NB4 (cell line): ENCODE measurements at places on chromosomes 2 and 18.

- no peak for DNase-seq
Measured at GRCh38 chr18:39341129-39341528, 1775.5 kb upstream of the CELF4 start.

GRCh38 chr2:136059036-136059472 is 58.9 kb downstream of the CXCR4 start:
- DNase-seq, result peak; percentile 36

DNA sequence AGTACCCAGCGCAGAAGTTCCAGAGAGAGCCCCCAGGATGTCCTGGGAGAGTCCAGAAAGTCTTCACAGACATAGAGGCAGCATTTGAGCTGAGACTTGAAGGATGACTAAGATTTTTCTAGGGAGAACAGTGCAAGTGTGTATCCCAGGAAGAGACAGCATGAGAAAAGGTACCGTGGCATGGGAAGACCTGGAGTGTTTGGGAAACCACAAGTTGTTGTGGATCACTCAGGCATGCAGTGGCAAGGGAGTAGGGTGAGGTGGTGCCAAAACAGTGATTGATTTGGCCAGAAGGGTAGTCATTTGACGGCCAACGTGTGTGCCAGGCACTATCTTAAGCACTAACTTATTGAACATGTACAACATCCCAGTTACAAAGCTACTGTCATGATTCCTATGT is 24.5 kb upstream of the KCNK3 start:
- DNase-seq, result no peak

- no peak for DNase-seq
Measured at GRCh38 chr2:55862673-55863390, 60.8 kb downstream of the EFEMP1 start.

GRCh38 chr2:127410871-127411652 is 7.2 kb upstream of the PROC start:
- no peak for DNase-seq

GRCh38 chr2:17805166-17805565 is 11.1 kb upstream of the MSGN1 start:
- DNase-seq, result peak; percentile 9

GRCh38 chr2:5391362-5391761 is 300.8 kb upstream of the SOX11 start:
- DNase-seq, result no peak

- DNase-seq, result no peak
Measured at GRCh38 chr2:5562426-5562825, 129.8 kb upstream of the SOX11 start.

DNA sequence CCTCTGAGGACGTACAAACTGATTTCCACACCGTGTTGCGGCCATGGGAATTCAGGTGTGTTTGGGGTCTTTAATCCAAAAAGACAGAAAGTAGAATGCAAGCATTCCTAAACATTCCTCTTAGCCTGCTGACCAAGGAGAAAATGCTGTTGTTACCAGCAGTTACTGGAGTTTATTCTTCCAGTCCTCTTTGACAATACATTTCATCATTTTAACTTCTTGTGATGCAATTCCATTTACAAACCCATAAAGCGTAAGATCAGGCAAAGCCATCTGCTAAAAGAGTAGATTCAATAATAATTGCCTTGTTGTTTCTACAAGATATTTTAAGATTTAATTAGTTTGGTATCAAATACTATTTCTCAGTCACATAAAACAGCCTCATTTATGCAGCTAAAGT is 32.7 kb downstream of the SPIRE1 start:
- DNase-seq, result peak; percentile 38

DNA sequence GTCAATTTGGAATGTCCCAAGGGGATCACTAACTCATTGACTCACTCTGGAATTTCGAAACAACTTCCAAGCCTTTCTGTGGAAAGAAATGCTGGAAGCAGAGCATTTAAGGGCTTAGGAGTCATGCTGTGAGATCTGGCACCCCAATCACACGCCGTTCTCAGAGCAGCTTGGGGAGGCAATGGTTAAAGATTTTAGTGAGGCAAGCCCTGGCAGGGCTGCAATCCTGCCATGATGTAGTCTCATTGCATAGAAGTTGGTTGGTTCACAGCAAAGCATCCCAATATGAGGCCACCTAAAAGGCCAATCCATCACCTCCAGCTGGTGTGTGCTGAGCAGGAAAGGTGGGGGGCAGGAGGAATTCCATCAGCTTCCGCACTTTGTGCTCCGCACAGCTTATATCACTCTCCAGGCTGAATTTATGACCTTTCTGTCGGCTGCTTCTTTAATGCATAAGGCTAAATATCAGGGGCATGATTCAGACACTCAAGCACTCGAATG is 1043.9 kb upstream of the POU3F3 start:
- no peak for DNase-seq

DNA sequence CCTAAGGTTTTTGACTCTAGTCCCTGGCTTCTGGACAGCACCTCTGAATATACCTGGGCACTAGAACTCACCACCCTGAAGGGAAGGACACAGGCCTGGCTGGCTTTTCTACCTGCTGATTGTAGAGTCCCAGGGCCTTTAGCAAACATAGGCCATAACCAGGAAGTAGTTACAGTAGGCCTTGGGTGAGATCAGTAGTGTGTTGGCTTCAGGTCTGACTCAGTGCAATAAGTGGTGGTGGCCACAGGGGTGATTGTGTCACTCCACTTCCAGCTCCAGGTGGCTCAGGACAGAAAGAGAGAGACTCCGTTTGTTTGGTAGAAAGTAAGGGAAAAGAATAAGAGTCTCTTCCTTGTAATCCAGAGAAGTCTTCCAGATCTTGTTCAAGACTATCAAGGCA is 101.7 kb upstream of the LGALSL start:
- DNase-seq, result peak; percentile 25

GRCh38 chr2:215314896-215315295 is 3.0 kb downstream of the ATIC start:
- DNase-seq, result no peak

GRCh38 chr2:198098386-198098785 is 294.0 kb downstream of the PLCL1 start:
- DNase-seq, result no peak

- DNase-seq, result no peak
Measured at GRCh38 chr2:148829618-148830017, 45.4 kb upstream of the KIF5C start.

- DNase-seq, result no peak
Measured at GRCh38 chr2:227570615-227571014, 28.1 kb upstream of the SCYGR2 start.

DNA sequence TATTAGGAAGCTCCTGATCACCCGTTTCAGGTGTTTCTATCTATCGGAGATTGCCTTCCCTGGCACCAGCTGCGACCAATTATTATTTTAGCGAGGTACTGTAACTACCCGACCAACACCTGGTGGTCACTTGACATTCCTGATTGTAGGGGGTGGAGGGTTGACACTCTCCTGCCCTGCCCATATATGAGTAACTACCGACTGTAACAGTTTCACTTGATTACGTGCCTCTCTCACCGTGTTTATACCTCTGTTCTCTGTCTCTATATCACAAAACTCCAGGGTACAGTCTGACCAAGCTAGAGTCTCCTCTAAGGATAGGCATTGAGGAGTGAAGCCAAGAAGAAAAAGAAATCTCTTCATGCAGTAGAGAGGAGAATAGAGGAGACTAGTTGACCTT is 268.0 kb upstream of the LRATD1 start:
- no peak for DNase-seq

GRCh38 chr2:56248965-56249742 is 65.4 kb downstream of the CCDC85A start:
- DNase-seq, result no peak

DNA sequence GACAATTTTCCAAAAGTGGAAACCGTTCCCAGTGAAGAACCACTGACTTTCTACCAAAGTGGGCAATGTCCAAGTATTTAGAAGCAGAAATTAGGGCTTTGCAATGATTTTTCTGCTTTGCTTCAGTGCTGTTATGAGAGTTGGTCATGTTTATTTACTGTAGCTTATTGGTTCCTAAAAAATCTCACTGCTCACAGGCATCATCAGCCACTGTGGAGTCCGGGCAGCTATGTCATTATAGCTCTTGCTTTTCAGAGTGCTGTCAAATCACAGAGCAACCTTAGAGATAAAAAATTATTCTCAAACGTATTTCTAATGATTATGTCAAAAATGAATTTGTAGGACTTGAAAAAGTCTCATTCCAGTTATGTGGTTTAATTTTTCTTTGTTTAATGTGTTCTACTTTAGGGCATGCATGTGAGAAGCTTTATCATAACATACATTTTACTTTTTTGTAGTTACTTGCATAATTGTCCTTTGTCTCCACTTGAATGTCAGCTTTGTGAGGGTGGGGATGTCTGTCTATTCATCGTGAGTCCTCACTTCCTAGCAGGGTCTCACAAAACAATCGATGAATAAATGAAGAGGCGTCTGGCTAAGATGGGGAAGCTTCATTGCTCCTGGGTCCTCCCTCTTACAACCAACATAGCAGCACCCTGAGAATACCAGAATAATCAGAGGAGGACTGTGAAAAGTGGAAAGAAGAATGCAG is 117.6 kb downstream of the TPGS2 start:
- no peak for DNase-seq

DNA sequence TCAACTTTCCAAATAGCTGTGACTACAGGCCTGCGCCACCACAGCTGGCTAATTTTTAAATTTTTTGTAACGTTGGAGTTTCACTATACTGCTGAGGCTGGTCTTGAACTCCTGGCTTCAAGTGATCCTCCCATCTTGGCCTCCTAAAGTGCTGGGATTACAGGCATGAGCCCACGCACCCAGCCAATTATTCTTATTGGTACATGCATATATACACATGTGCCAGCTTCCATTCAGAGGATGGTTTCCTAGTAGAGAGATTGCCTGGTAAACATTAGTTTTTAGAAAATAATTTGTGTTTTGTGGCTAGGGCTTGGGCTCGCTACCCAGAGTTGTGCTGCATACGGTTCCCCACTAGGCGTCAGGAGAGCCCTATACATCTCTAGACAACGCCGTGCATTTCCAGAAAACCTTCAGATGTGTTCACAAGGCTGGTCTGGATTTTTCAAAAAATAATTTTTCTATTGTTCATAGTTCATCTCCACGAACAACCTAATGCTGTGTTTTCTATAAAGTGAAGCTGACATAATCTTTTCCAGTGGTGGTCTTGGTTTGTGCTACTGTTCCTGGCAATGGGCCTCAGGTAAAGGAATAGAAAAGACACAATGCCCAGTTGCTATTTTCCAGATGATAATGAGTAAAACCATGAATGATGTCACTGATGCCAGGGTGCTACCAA is 14.6 kb upstream of the AFG3L2 start:
- DNase-seq, result peak; percentile 74

GRCh38 chr2:119856469-119856901 is 96.8 kb downstream of the PTPN4 start:
- DNase-seq, result no peak

- no peak for DNase-seq
Measured at GRCh38 chr2:230931556-230932231, 6.7 kb upstream of the GPR55 start.

- no peak for DNase-seq
Measured at GRCh38 chr18:10995550-10995949, 153.8 kb downstream of the PIEZO2 start.

DNA sequence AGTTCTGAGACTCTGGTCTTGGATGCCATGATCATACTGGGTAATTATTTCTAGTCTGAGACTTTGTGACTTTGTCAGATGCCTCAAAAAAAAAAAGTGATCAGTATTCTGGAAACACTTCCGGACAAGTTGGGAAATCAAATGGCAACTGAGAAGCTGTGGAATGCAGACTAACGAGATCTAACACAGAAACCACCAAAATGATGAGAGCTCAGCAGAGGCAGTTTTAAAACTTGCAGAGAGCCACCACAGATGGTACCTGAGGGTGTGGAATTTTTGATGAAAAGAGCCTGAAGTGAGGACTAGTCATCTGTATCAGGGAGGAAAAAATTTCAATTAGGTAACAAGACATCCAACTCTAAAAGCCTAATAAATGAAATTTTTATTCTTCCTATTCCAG is 5.5 kb upstream of the GPR75 start:
- no peak for DNase-seq

DNA sequence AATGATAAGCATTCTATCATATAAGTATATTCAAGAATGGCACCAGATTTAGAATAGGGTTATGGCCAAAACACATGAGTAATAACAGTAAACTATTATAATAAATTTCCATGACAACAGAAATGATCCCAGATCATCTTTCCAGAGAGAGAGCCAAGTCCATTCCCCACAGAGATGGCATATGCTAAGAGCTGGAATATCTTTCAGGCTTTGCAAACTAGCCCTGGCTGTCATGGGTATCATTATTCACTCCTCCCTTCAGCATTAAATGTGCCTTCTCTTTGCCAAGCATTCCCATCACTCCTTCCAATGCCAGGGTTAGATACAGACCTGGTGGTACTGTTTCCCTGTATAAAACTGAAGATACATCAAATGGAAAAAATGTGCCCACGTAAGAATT is 10.9 kb downstream of the FEZ2 start:
- no peak for DNase-seq

- no peak for DNase-seq
Measured at GRCh38 chr2:46074501-46074900, 222.7 kb upstream of the EPAS1 start.

DNA sequence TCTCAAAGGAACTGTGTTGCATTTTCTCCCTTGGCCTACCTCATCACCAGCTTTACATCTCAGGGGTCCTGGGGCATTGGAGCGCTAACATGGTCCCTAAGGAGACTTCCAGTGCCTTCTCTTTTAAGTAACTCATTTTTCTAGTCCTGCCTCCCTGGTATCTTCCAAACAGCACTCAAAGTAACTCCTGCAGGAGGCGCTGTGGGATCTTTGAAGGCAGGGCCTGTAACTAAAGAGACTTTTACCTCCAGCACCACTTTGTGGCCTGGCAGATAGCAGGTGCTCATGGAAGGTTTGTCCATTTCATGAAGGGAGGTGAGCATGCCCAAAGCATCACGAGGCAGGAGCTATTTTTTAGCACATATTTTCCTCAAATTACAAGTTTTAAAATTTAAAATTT is 411.0 kb upstream of the GYPC start:
- peak; percentile 74 for DNase-seq

DNA sequence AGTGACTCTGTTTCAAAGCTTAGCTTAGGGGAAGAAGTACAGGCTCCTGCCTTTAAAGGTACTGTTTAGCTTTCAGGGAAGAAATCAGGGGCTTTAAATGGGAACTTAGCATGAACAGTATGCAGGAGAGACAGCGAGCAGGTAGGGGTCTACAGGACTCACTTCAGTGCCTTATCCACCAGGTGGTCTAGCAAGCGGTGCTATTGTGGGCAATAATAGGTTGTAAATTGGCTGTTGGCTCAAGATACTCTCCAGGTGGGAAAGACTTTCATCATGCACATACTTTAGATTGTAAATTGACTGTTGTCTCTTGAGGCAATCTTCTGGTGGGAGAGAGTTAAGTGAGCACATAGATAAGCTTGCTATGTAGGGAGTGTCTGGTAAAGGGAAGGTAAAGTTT is 358.6 kb upstream of the DLGAP1 start:
- no peak for DNase-seq

DNA sequence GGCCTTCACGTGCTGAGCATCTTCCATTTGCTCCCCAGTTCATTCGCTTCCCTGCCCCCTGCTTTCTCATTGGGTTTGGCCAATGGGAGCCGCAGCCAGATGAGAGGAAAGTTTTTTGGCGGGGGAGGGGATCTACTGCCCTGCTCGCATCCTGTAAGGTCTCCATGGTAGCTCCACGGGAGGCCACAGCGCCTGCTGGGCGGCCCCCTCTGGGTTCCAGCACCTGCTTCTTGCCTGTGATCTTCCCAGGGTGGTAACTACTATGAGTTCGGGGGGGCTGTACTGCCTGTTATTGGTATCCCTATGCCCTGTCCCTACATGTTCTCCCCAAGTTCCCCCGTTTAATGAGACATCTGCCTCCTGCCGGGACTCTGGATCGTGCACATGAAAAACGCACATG is 57.2 kb downstream of the INPP5D start:
- no peak for DNase-seq
